ENCODE measurements at places on chromosomes 7 and 10. TPM values are rescaled to one million over a fixed set of nuclear protein-coding genes. Genes with fewer than 3 reads are reported as not detected.

DNA sequence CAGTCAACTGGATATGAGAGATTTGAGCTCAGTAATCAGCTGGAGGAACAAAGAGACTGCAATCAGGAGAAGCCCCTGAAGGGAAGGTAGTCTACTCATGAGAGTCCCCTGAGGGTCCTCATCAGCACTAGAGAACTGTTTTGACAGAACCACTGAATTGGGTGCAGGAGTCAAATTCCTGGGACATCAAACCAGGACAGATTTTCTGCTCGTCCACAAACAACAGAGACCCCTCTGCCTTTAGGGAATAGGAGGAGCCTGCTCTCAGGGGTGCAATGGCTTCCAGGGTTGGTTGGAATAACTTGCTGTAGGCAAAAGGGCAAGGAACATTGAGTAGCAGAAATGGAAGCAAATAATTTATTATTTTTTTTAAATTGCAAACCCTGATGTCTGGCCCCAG lies 21.9 kb upstream of the NEUROD6 start:
- no peak for DNase-seq

The ALOX5 gene
- total RNA-seq, result 67.5 TPM

The MBL2 gene
- total RNA-seq, result not detected

The GCC1 gene
- total RNA-seq, result 17.8 TPM

The THNSL1 gene
- 1.6 TPM for total RNA-seq

- DNase-seq, result no peak
Measured at GRCh38 chr10:112287844-112288243, 4.6 kb downstream of the TECTB start.

DNA sequence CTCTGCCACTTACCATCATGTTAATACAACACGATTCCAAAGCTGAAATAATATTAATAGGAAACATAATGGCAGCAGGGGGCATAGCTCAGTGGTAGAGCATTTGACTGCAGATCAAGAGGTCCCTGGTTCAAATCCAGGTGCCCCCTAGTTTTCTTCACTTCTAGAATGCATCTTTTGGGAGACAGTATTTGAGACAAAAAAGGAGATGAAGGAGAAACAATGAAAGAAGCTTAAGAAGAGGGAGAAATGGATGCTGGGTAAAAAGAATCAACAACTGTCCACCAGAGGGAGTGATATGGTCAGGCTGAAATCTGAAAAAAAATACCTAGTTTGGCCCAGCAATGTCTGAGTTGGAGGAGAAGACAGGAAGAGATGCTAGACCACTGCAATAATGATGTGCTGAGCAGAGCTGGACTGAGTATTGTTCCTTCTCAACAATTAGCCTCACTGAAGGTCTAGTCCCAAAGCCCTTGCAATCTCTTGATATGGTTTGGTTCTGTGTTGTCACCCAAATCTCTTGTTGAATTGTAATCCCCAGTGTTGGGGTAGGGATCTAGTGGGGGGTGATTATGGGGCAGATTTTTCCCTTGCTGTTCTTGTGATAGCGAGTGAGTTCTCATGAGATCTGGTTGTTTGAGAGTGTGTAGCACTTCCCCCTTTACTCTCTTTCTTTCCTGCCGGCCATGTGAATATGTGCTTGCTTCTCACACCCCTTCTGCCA lies 48.3 kb downstream of the ZNF783 start:
- DNase-seq, result no peak

- no peak for DNase-seq
Measured at GRCh38 chr10:23060918-23061317, 34.5 kb upstream of the MSRB2 start.

The PRSS1 gene
- total RNA-seq, result not detected

DNA sequence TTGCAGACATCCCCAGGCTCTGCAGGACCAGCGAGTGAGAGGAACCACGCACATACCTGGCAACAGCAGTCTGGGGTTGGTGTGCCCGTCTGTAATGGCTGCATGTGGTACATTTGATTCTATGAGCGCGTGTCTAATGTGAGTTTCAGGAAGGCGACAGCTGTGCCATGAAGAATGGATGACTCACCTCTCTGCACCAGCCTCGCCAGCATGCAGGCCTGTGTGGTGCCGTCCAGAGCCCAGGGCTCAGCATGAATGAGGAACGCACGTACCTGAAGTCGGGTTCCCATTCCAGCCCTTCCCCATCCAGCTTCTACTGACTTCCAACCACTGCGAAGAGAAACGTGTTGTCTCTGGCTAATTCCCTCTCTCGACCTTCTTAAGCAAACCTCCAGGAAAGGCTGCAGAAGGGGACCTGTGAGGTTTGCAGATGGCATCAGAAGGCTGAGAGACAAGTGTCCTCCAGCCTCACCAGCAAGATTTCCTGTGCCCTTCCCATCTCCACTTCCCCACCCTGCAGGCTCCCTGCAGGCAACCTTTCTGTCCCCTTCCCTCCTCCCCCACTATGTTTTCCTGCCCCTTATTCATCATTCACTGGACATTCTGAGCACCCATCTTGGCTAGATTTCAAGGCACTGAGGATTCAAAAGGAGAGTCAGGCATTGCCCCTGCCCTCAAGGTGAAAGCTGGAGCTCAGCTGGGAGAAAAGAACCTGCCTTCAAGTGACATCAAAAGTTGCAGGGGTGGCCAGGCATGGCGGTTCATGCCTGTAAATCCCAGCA lies 54.3 kb downstream of the ASB13 start:
- DNase-seq, result no peak

DNA sequence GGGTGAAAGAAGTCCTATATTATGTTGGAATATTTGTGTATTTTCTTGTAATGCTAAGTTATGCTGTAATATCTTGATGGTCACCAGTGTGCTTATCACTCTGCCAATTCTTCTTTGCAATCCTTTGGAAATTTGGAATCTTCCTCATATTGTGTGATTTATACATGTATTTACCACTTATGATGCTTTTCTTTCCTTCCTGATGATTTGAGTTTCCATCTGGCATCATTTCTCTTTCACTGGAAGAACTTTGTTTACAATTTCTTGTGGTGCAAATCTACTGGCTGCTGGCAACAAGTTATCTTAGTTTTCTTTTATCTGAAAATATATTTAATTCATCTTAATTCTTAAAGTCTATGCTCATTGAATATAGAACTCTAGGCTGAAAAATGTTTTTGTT lies 29.2 kb downstream of the CFAP69 start:
- DNase-seq, result no peak

The PSD gene
- 13.4 TPM for total RNA-seq

The WNT2 gene
- total RNA-seq, result 2.4 TPM

DNA sequence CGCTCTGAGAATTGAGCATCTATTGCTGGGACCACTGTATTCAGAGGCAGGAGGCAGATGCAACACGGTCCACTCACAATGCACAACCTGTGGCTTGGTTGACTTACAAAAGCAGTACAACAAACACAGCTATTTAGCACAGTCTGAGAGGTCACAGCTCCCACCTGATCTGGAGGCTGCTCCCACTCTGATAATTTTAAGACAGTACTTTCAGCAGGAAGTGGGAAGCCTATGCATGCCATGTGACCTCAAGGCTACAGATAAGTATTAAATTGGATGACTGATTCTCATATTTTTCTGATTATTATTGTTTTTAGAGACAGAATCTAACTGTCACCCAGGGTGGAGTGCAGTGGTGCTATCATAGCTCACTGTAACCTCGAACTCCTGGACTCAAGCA lies 659.3 kb downstream of the PARD3 start:
- no peak for DNase-seq

DNA sequence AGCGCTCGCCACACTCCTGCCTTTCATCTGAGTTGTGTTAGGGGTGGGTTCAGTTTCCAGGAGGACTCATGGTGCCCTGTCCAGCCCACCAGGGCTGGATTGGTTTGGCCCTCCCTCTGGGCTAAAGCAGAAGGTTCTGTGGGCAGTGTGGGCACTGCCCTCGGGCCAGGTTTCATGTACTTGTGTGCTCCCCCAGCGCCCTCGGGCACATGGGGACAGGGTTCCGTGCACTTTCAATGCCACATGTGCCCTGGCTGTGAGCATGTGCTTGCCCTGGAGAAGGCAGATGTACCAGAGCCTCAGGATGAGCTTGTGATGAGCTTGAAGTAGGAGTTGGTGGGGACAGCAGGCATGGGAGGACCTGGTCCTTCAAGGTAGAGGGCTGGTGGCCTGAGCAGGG lies 35.6 kb upstream of the ZNF716 start:
- DNase-seq, result no peak

The CRYGN gene
- 1.3 TPM for total RNA-seq

The PPP1R17 gene
- not detected for total RNA-seq

DNA sequence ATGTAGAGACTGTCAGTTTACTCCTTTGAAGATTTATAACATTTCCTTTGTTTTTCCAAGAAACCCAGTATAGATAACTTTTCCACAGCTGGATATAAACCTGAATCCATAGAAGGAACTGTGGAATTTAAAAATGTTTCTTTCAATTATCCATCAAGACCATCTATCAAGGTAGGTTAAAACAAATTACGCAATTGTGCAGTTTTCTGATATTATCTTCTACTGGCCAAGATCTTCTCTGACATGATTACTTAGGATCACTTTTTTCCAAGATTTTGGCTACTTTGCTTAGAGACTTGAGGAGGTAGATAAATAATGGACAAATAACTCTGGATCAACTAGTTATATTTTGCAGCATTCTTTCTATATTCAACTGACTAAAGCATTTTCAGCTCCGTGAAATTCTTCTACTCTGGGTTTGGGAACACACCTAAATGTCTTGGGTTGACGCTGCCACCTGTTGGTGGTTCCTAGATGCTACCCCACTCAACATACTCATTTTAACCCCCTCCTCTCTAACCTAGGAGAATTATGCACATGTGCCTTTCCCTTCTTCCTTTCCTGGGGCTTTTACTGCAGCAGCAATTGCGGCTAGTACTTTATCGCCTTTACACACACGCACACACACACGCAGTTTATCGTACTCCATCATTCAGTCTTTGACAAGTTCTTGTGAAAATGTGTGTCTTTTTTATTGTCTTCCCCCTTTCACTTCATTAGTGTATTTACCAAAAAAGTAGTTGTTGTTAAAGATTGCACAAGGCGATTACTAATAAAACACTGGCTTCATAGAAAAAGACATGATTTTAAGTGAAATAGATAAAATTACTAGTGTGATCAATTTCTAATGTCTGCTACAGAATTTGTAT lies 32.7 kb downstream of the ABCB5 start:
- no peak for DNase-seq

The CALHM3 gene
- total RNA-seq, result not detected

The NSUN5 gene
- total RNA-seq, result 28.1 TPM

GRCh38 chr7:157539521-157539920 lies 202.7 kb downstream of the DNAJB6 start:
- no peak for DNase-seq

GRCh38 chr10:86508217-86508616 lies 13.4 kb downstream of the WAPL start:
- no peak for DNase-seq

DNA sequence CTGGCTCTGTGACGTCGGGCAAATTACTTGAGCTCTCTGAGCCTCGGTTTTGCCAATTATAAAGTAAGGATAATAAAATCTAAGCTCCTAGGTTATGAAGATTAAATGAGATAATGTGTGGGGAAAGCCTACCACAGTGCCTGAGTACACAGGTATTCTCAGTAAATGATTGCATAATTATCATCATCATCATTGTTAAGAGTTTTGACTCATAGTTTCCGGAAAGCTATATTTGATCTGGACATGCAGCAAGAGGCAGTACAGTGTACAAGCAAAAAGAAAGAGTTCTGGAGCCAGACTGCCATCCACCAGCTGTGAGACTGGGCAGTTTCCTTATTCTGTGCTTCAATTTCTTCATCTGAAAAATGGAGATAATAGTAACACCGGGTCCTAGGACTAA lies 155.6 kb upstream of the YAE1 start:
- DNase-seq, result no peak

DNA sequence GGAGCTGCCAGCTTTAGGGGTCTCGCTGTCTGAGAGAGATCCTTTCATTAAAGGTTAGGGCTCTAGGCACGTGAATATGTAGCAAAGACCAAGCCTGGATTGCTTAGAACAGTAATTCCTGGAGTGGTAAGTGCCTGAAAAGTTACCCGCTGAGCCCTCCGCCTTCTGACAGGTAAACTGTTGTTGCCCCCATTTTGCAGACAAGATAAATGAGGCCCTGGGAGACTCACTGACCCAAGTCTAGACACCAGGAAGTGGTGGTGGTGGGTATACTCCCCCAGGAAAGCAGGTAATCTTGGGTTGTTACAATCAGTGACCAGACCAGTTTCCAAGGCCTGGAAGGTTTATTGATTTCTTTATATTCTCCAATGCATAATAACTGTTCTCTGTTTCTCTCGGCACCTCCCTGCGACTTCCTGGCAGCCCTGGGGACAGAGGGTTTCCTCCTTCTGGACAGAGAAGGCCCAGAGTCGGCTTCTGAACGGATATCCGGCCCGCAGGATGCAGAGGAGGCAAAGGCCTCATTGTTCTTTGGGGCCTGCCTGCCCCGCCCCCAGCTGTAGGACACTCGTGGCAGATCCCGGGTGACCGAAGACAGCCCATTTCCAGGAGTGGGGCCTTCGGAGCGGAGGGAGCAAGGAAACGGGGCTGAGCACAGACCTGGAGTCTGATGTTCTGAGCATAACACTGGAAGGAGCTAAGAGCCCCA lies 1.3 kb upstream of the GRK5 start:
- peak; percentile 59 for DNase-seq

The GIMAP5 gene
- 36.0 TPM for total RNA-seq

The PDE6C gene
- not detected for total RNA-seq

The RET gene
- total RNA-seq, result 0.66 TPM

Data from breast epithelium (tissue), 4 donors.